Mesenteric fat pad (tissue), 1 donor: ENCODE measurements at places on chromosomes 11 and 22.

DNA sequence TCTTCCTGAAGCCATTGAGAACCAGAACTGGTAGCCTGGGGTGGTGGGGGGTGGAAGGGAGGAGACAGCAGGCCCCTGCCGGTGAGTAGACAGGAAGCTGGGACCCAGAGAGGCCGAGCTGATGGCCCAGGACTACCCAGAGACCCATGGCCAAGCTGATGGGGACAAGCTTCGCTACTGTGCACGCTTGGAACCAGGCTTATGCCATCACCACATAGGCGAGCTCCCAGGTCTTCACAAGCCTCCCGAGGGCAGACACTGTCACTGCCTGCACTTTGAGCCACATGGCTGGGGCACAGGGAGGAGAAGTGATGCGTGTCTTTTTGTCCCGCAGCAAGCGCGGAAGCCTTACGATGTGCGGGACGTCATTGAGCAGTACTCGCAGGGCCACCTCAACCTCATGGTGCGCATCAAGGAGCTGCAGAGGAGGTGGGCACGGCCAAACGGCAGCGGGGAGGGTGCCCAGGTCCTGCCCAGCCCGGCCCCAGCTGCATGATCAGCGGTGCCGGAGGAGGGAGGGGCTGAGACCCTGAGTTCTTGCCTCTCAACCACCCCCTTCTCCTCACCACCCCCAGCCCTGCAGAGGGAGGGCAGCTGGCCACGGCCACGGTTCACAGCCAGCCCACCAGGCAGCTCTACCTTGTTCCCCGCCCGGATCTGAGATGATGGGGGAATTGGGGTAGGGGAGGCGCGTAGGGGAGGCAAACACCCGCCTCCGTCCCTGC is 76.0 kb upstream of the KCNQ1OT1 start:
- DNase-seq, result peak; percentile 83

DNA sequence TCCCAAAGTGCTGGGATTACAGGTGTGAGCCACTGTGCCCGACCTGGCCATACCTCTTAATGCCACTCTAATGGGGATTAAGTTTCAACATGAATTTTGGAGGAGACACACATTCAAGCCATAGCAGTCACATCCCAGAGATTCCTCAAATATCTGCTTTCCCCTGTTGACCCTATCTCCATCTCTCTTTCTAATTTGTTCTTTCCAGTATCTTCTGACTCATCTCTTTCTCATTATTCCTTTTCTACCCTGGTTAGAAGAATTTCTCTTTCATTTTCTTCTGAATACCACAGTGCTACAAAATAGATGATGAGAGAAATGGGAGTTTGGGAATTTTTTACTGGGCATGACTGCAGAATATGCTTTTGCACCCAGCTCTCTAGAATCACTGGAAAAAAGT is 5.1 kb downstream of the OR10V1 start:
- no peak for DNase-seq

DNA sequence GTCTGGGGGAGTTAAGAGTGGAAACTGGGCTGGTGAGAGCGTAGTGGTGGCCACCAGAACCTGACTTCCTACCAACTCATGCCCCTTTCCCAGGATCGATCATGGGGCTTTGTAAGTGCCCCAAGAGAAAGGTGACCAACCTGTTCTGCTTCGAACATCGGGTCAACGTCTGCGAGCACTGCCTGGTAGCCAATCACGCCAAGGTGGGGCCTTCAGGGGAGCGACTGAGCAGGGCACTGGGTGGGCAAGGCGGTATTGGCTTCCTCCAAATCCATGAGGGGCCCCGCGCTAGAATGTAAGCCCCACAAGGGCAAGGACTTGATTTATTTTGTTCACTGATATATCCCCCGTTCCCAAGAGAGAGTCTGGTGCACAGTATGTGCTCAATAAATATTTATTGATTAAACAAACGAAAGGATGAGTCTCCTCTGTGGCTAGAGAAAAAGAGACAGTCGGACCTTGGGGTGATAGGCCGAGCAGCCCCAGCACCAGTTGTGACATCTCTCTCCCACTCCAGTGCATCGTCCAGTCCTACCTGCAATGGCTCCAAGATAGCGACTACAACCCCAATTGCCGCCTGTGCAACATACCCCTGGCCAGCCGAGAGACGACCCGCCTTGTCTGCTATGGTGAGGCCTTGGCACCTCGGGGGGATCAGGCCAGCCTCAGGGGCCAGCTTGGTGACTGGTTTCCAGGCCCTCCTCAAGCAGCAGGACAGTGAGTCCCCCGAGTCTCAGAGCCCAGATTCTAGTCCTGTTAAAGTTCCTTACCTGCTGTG is 765 bp downstream of the ZFPL1 start:
- no peak for DNase-seq

GRCh38 chr11:3194016-3194816 is 24.4 kb downstream of the MRGPRG start:
- DNase-seq, result peak; percentile 65

- DNase-seq, result no peak
Observed at GRCh38 chr22:27673839-27674238, 127.7 kb downstream of the MN1 start.

DNA sequence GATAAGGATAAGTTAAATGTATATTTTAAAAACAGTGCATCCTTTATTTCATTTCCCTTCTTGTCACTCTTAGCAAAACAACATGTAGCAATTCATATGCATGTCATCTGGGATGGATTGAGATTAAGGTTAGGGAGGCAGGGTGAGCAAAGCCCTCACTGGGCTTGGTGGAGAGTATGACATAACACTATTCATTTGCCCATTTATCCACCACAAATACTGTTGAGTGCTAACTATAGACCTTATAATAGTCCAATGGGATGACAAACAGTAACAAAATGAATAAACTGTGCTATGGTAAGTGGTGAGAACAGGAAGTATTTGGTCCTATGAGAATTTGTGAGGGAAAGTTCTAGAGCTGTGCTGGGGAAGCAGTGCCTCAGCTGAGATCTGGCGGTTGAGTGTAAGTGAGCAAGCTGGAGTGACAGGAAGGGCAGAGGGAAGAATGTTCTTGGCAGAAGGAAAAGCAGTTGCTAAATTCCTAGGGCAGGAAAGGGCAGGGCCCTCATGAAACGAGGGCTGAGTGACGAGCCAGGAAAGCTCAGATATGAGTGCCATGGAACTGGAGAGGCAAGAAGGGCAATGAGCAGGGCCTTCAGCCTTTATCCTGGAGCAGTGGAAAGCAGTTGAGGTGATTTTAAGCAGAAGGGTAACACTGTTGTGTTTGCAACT is 6.7 kb downstream of the HSD17B12 start:
- no peak for DNase-seq

DNA sequence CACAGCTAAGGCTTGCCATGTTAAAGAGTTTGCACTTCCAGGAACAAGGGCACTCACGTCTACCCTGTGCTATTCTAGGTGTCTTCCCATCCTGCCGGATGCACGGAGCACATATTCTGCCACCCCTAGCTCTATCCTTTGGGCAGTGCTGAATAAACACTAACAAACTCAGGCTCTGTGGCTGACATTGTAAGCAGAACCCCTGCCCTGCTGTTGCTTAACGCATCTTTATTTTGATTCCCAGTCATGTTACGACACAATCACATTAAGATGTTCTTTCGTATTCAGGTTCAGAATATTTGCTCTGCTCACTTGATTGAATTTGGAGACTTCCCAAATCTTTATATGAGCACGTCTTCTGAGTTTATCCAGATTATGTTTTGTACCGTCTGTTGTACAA is 3.7 kb upstream of the HDHD5 start:
- DNase-seq, result no peak

DNA sequence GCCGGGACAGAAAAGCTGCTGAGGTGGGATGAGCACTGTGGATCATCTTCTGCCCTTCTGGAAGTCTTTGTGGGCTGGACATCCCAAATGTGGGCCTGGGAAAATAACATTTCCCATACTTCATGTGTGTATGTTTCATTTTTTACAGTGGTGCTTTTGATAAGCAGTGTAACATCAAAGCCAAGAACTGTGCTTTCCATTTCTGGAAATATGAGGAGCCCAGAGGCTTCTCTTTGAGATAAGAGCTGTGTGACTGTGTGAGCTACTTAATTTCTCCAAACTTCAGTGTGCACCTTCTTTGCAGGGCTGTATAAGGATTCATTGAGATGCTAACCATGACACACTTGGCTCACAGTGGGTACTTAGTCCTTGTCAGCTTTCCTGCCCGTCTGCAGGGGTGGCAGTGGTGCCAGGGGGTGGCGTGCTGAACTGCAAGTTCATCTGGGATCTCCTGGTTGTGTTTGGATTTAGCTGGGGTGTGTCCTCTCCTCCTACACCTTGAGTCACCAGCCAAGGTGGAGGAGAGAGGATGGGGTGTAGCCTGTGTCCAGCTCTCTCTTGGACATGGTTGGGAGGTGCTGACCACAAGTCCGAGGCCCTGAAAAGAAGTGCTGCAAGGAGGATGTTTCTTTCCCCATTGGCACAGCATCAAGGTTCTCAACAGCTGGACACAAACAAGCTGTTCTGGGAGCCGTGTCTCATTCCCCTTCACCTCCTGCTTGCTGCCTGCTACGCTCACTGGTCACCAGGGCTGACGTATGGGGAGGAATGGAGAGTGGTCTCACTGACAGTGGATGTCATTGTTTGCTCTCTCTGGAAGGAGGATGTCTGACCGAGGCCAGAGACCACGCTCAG is 139.4 kb downstream of the TEAD1 start:
- DNase-seq, result no peak

DNA sequence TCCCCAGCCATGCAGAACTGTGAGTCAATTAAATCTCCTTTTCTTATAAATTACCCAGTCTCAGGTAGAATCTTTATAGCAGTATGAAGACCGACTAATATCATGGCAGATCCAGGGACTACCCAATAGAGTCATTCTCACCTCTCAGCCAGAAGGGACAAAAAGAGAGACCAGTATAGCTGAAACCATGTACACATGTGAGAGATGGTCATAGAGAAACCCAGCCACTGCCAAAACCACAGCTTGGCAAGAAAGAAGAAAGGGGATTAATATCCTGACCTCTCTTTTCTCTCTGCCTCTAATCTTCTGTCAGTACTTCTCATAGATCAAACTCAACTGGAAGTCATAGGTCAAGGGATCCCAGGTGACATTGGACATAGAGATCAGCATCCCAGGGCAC is 109.8 kb downstream of the CCDC34 start:
- DNase-seq, result no peak

GRCh38 chr11:97280347-97280746 is 890.5 kb downstream of the JRKL start:
- DNase-seq, result no peak

- no peak for DNase-seq
Observed at GRCh38 chr11:135004495-135004894, 592.5 kb upstream of the B3GAT1 start.

GRCh38 chr22:20143883-20144665 is 6.8 kb downstream of the CCDC188 start:
- DNase-seq, result no peak

DNA sequence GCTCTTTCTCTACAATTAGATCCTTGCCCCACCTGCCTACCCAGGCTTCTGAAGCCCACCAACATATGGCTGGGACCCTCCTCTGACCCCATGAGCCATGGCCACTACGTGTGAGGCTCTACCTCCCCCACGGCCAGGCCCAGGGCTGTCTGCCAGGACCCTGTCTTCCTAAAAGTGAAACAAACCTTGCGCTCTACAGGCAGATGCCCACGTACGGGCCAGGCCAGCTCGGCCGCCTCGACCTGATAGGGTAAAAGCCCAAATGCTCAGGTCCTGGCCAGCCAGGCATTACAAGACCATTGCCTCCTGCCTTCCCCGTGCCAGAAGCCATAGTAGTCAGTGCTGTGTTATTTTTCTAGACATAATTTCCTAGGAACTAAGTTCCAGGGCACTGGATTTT is 1496.4 kb downstream of the BRD1 start:
- DNase-seq, result peak; percentile 30

DNA sequence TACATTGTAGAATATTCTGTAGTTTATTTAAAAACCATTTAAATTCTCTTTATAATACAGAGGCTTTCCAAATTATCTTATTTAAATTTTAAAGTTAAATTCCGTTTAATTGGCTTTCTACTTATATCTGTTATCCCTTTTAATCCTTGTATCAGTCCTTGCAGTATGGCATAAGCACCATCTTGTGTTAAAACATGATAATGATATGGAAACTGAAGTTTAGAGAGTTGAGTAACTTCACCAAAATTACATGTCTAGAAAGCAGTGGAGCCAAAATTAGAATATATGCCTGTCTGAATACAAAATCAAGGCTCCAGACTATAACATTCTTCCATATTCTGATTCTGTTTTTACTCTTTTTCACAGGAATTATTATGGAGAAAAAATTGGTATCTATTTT is 57.0 kb downstream of the ANO5 start:
- DNase-seq, result no peak
